ENCODE measurements at places on chromosomes 3 and 15.
A peak's percentile ranks its signal among the peaks of the same experiment; 100 is the strongest.

- DNase-seq = peak; percentile 51
These were observed 40.8 kb downstream of the FOXP1 start for GRCh38 chr3:71542521-71543370.

GRCh38 chr3:182124187-182124586 is 412.5 kb downstream of the SOX2 start:
- DNase-seq = no peak

DNA sequence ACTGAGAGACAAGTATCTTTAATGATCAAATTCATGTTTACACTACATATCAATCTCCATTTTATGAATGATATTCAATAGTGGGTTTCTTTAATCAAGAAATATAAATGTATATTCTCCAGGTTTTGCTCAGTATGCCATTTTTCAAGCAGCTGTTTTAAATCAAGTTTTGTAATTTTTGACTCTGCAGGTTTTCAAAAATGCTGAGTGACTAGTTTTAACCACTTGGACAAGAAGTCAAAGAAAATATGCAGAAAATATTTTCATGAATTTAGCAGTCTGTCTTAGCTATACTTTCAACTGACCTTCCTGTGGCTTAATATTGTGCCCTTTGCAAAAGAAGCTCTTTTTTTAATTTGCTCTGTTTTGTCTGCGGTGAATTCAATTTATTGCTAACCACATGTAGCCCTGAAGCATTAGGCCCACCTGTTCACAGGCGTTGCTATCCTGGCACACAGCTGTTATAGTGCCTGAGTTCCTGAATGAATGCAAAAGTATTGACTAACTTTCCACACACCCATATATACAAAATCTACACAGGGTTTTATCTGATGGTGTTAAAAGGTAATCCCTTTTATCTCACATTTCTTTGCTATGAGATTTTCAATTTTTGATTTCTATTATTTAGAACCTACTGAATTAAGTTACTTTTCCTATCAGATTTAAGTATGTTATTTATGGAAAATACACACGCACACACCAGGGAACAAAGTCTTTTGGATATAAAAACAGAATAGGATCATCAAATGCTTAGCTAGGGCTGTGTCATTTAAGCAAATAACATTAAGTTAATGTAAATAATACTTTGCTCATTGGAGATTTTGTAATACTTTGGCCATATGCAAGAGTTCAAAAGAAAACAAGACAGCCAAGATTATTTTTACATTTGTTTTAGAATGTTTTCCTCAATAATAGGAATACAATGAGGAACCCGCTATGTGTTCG is 1166.1 kb upstream of the GBE1 start:
- no peak for DNase-seq

- no peak for DNase-seq
These were observed 70.9 kb upstream of the RGMA start for GRCh38 chr15:93159930-93160329.

DNA sequence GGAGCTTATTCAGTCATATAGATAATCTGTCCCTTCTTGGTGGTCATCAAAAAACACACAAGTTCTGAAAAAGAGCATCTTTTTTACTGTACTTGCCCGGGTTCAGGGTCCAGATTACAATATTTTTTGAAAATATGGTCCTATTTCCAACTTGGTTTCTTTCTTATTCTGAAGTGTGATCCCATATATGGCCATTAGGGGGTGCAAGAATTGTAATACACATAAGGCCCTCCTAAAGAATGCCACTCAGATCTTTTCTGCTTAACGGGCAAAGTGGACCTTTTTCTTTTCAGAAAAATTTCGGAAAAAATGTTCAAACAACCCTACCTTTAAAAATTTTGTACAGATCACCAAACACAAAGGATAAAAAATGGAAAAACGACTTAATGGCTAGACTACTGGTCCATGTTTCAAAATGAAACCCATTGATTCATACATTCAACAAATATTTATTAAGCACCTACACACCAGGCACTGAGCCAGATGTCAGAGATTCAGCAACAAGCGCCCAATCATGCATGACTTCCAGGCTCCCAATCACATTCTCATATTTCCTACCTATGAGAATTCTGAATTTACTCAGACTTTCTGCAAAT is 102.0 kb upstream of the MYRIP start:
- peak; percentile 33 for DNase-seq

DNA sequence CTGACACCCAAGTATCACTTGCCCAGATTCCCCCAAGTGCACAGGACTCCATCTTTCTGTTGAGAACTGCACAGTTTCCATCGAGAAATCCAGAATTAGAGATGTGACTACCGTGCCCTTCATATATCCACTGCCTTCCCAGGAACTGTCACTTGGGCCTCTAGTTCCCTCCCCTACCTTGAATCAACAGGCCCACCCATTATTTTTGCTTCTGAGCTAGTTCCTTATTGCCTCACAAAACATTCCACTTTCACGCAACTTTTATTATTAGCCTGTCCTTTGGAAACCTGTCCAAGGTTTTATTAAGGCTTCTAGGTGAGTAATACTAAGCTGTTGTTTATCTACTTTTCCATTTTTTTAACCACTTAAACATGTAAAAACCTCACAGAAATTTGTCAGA is 17.1 kb upstream of the SLC30A4 start:
- no peak for DNase-seq

- no peak for DNase-seq
These were observed 7.5 kb downstream of the SENP5 start for GRCh38 chr3:196875258-196875657.

GRCh38 chr15:61126811-61127210 is 102.3 kb downstream of the RORA start:
- no peak for DNase-seq

- no peak for DNase-seq
These were observed 282.1 kb downstream of the THSD4 start for GRCh38 chr15:71397377-71397776.

Data from germinal center (tissue), 1 donor.